Stimulated activated CD8-positive, alpha-beta memory T cell treated with anti-CD3 and anti-CD28 coated beads, Interleukin-4, amount 100 ng/mL, for 48 hours (primary cell): ENCODE measurements at places on chromosomes 7 and 10.
A peak's percentile ranks its signal among the peaks of the same experiment; 100 is the strongest.

DNA sequence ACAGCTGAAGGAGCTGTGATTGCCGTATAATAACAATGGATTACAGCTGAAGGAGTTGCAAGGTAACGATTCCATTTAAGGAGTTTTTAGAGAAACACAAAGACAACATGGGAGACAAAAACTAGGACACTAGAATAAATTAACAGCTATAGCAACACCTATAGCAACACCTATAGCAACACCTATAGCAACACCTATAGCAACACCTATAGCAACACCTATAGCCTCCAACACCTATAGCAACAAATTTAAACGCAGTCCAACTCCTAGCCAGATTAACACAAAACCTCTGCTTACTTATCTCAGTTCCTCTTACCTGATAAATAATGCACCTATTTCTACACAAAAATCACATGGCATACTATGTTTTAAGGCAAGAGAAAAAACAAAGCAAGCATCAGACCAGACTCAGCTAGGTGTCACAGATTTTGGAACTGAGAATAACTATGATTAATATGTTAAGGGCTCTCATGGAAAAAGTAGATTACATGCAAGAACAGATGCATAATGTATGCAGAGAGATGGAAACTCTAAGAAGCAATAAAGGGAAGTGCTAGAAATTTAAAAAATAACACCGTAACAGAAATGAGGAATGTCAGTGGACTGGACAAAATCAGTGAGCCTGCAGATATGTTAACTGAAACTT, 55.7 kb upstream of the SRPK2 start:
- no peak for DNase-seq

- DNase-seq: no peak
Observed at GRCh38 chr7:77181015-77181595, 18.5 kb downstream of the FGL2 start.

DNA sequence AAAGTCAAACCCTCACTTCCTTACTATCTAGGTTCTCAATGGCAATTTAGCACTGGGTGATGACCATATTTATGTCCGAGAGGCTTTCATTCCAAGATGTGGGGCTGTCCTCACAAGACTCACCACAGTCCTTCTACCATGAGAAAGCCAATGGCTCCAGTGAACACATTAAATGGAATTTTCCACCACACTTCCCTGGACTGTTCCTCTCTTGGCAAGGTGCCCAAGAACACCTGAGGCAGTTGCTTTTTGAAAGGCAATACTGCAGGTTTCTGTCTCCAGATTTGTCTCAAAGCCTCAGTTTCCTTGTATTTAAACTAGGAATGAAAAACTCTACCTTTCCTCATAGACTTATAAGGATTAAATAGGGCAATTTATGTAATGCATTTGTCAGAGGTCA, 24.2 kb downstream of the AFAP1L2 start:
- DNase-seq: no peak

- DNase-seq: no peak
Observed at GRCh38 chr10:18202680-18203460, 62.6 kb downstream of the CACNB2 start.

- DNase-seq: no peak
Observed at GRCh38 chr10:94065362-94065761, 71.6 kb downstream of the PLCE1 start.

GRCh38 chr10:21530168-21530567, 3.9 kb upstream of the MLLT10 start:
- DNase-seq: no peak

DNA sequence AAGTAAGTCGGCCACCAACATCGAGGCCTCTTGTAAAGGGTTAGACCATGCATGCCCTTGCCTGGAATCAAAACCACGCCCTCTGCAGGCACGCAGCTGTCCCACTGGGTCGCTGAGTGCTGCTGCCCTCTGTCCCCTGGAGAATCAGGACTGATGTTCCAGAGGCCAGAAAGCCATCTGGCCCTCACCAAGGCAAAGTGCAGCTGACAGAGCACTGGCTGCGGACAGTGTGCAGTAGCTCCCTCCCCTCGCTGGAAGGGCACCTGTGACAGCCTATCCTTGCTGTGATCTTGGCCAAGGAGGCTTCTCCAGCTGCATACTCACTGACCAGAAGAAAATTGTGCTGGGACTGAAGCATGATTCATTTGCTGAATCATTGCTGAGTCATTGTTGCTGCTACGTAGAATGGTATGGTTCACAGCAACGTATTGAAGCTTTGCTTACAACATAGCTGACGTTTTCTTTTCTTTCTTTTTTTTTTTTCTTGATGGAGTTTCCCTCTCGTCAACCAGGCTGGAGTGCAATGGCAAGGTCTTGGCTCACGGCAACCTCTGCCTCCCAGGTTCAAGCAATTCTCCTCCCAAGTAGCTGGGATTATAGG, 30.4 kb downstream of the DDC start:
- peak; percentile 29 for DNase-seq

- DNase-seq: no peak
Observed at GRCh38 chr10:77696584-77696983, 59.0 kb upstream of the KCNMA1 start.
